ENCODE measurements at places on chromosomes 3 and 15.

- no peak overlapping the region for H3K27ac ChIP-seq
- no peaks in the 10 kb centered on the region for H3K27me3 ChIP-seq
- H3K4me3 ChIP-seq: no peak overlapping the region
- no peaks in the 10 kb centered on the region for H3K4me1 ChIP-seq
- DNase-seq: no peak
Measured at GRCh38 chr3:65955792-65956477, 82.8 kb downstream of the MAGI1 start.

GRCh38 chr3:100163787-100164186, 49.5 kb upstream of the FILIP1L start:
- H3K4me1 ChIP-seq: no peaks in the 10 kb centered on the region
- no peak overlapping the region for H3K4me3 ChIP-seq
- H3K27me3 ChIP-seq: no peaks in the 10 kb centered on the region
- no peak for DNase-seq
- H3K27ac ChIP-seq: no peak overlapping the region
- 0 out of 2 replicates have a peak, but pooled peaks cover 2% of the 10 kb centered on the region for H3K36me3 ChIP-seq

GRCh38 chr15:34085746-34086145, 15.9 kb downstream of the EMC7 start:
- H3K36me3 ChIP-seq: peaks cover 30% of the 10 kb centered on the region
- no peak overlapping the region for H3K27ac ChIP-seq
- no peaks in the 10 kb centered on the region for H3K4me1 ChIP-seq
- DNase-seq: no peak
- H3K4me3 ChIP-seq: no peak overlapping the region
- no peaks in the 10 kb centered on the region for H3K27me3 ChIP-seq

- no peak overlapping the region for H3K27ac ChIP-seq
- no peak overlapping the region for H3K4me3 ChIP-seq
- peaks cover 51% of the 10 kb centered on the region for H3K36me3 ChIP-seq
- DNase-seq: no peak
- no peaks in the 10 kb centered on the region for H3K4me1 ChIP-seq
Measured at GRCh38 chr3:126995926-126996512, 13.1 kb downstream of the PLXNA1 start.

- 0 out of 2 replicates have a peak, but pooled peaks cover 9% of the 10 kb centered on the region for H3K36me3 ChIP-seq
- no peak for DNase-seq
- H3K27me3 ChIP-seq: no peaks in the 10 kb centered on the region
- no peaks in the 10 kb centered on the region for H3K4me1 ChIP-seq
- H3K27ac ChIP-seq: no peak overlapping the region
Measured at GRCh38 chr3:128275316-128276145, 122.2 kb downstream of the EEFSEC start.

DNA sequence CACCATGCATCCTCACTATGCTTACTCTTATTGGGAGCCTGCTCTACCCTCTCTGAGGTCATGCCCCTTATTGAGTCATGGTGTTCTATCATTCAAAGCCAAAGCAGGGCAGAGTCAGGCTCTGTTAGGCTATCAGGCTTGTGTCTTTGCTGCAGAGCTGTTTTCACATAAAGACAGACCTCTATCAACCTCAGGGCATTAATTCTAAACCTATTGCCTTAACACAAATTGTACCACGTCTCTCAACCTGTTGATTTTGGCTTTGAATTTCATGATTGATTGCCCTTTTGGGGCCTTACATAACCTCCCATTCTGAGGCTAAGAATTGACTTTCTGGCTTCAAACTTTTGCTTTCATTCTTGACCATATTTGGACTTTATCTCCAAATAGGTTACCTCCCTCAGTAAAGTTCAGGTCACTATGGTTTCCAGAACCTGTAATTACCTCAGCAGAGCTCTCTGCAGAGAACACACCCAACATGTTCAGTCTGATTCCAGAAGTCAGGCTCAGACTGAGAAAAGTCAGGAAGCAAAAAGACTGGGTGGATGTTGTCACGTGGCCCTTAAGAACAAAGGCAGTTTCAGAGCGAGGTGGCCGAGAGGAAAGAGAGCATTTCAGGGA, 221.4 kb upstream of the NANOGP8 start:
- H3K4me1 ChIP-seq: no peaks in the 10 kb centered on the region
- H3K4me3 ChIP-seq: no peak overlapping the region
- no peak for DNase-seq

DNA sequence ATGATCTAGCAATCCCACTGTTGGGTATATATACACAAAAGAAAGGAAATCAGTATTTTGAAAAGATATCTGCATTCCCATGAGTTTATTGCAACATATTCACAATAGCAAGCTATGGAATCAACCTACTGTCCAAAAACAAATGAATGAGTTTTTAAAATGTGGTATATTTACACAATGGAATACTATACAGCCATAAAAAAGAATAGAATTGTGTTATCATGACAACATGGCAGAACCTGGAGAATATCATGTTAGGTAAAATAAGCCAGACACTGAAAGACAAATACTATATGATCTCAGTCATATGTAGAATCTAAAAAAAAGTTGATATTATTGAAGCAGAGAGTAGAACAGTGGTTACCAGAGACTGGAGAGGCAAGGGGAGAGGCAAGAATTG, 732.6 kb downstream of the MCTP2 start:
- no peak overlapping the region for H3K4me3 ChIP-seq
- DNase-seq: no peak
- no peaks in the 10 kb centered on the region for H3K27me3 ChIP-seq
- H3K4me1 ChIP-seq: no peaks in the 10 kb centered on the region

GRCh38 chr15:89072277-89072869, 15.9 kb upstream of the ABHD2 start:
- no peaks in the 10 kb centered on the region for H3K27me3 ChIP-seq
- H3K4me3 ChIP-seq: no peak overlapping the region
- DNase-seq: no peak
- no peaks in the 10 kb centered on the region for H3K36me3 ChIP-seq
- no peaks in the 10 kb centered on the region for H3K4me1 ChIP-seq

- no peak for DNase-seq
- H3K36me3 ChIP-seq: peaks cover 82% of the 10 kb centered on the region
- no peak overlapping the region for H3K4me3 ChIP-seq
- no peaks in the 10 kb centered on the region for H3K4me1 ChIP-seq
- H3K27me3 ChIP-seq: no peaks in the 10 kb centered on the region
- H3K27ac ChIP-seq: no peak overlapping the region
Measured at GRCh38 chr3:138234401-138235179, 47.5 kb downstream of the ARMC8 start.

DNA sequence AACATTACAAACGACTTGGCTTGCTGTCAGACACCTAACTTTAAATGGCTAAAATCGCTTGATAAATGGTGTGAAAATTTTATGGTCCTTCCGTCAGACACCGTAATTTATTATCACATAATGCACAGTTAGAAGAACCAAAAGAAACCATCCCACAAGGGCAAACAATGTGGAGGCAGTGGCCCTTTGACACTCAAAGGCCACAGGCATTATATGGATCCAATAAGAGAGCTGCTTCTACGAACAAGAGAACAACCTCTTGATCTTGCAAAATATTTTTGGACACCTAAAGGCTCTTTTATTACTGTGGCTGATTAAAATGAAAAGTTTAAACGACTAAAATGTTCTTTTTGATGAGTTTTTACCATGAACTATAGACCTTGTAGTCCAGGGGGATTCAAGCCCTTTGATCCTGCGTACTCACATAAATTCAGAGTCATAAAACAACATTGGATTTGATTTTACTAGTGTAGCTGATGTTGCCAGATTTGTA, 202.8 kb downstream of the FMN1 start:
- H3K36me3 ChIP-seq: no peaks in the 10 kb centered on the region
- no peak overlapping the region for H3K4me3 ChIP-seq
- H3K27me3 ChIP-seq: no peaks in the 10 kb centered on the region
- DNase-seq: no peak
- no peak overlapping the region for H3K27ac ChIP-seq

DNA sequence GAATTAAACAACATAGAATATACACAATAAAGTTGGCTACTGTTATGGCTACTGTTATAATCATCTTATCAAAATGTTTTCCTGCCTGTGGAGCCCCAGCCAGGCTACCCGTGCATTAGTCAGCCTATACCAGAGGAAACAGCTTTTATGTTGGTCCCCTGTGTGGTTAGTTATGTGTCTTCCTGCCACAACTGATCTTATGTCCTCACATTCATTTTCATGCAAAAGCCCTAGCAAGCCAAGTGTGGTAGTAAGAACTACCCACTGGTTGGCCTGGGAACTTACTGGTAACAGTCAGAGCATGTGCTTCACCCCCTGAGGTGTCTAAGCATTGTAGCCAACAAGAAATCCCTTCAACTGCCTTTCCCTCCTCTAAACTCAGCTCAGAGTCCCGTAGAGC, 21.8 kb downstream of the MGLL start:
- no peak for DNase-seq
- no peak overlapping the region for H3K4me3 ChIP-seq
- no peak overlapping the region for H3K27ac ChIP-seq
- no peaks in the 10 kb centered on the region for H3K4me1 ChIP-seq
- no peaks in the 10 kb centered on the region for H3K27me3 ChIP-seq

DNA sequence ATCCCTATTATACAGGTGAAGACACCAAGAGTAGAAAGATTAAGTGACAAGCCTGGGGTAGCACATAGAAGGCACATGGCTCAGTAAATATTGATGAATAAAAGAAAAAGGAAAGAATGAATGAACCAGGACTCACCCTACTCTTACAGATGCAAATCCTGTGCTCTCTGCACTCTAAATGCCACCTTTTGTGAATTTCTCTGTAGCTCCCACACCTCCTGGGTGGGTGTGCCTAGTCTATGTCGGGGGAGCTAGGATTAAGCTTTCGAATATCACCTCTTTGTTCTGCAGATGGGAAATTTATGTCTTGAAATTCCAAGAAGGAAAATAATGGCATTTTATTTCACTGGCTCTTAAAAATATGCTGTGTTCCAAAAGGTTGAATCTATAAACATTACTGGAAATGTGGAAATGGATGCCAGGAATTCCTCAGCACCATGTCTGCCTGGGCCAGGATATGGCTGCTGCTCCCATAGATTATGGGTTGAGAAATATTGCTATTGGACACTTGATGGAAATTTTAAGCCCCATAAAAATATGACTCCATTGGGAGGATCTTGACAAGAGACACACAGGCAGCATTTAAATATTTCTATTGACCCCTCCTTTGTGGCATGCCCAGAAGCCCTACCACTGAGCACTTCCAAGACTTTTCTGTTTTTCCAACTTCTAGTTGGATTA, 43.3 kb downstream of the CCNB2 start:
- H3K4me3 ChIP-seq: no peak overlapping the region
- H3K27ac ChIP-seq: no peak overlapping the region
- H3K4me1 ChIP-seq: no peaks in the 10 kb centered on the region
- H3K36me3 ChIP-seq: peaks cover 5% of the 10 kb centered on the region
- H3K27me3 ChIP-seq: no peaks in the 10 kb centered on the region
- no peak for DNase-seq

- no peaks in the 10 kb centered on the region for H3K27me3 ChIP-seq
- no peaks in the 10 kb centered on the region for H3K4me1 ChIP-seq
- H3K36me3 ChIP-seq: peaks cover 4% of the 10 kb centered on the region
- no peak overlapping the region for H3K4me3 ChIP-seq
Measured at GRCh38 chr3:44913868-44914468, 39.6 kb downstream of the TGM4 start.

GRCh38 chr3:167978071-167978470, 117.7 kb downstream of the GOLIM4 start:
- H3K27ac ChIP-seq: no peak overlapping the region
- no peak overlapping the region for H3K4me3 ChIP-seq
- H3K27me3 ChIP-seq: no peaks in the 10 kb centered on the region
- no peak for DNase-seq

DNA sequence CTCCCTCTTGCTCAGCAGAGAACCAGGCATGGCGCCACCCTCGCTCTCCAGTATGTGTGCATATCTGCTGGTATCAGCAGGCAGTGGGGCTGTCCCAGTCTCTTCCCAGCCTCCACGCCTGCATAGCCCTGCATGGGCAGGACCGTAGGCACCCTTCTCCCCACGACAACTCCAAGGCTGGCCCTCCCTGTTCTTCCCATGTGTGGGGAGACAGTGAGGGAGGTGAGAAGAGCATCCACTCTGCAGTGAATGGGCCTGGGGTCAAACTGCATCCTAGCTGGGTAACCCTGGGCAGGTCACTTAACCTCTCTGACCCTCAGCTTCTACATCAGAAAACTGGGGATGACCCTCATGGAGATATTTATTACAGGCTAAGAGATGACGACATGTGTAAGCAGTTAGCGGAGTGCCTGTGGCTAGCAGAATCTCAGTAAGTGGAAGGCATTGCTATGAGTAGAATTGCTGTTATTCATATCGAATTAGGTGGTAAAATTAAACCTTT, 13.3 kb upstream of the SSUH2 start:
- H3K4me1 ChIP-seq: no peaks in the 10 kb centered on the region
- H3K36me3 ChIP-seq: no peaks in the 10 kb centered on the region
- DNase-seq: no peak
- H3K4me3 ChIP-seq: no peak overlapping the region

GRCh38 chr15:69766156-69766555, 313.5 kb downstream of the RPLP1 start:
- peaks cover 2% of the 10 kb centered on the region for H3K4me1 ChIP-seq
- no peak overlapping the region for H3K4me3 ChIP-seq
- no peak overlapping the region for H3K27ac ChIP-seq
- no peaks in the 10 kb centered on the region for H3K36me3 ChIP-seq
- DNase-seq: no peak
- H3K27me3 ChIP-seq: peaks cover 4% of the 10 kb centered on the region

DNA sequence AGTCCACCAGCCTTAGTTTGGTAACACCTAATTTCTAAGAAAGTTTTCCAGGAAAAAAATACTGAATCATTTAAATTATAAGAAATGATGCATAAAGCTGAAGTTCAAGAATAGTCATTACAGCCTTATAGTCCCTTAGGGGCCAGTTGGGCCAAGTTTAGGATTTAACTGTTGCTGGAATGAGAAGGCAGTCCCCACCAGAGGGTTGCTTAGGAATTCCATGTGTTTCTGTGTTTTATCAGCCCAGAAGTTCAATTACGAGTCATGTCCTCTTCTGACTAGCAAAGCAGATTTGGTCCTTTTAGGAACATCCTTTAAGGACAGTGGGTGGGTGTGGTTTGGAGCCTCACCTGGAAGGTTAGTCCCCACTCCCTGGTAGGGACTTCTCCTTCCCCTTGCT, 57.0 kb upstream of the NR2E3 start:
- no peak for DNase-seq
- H3K36me3 ChIP-seq: no peaks in the 10 kb centered on the region
- H3K27me3 ChIP-seq: peaks cover 2% of the 10 kb centered on the region
- H3K4me3 ChIP-seq: no peak overlapping the region

DNA sequence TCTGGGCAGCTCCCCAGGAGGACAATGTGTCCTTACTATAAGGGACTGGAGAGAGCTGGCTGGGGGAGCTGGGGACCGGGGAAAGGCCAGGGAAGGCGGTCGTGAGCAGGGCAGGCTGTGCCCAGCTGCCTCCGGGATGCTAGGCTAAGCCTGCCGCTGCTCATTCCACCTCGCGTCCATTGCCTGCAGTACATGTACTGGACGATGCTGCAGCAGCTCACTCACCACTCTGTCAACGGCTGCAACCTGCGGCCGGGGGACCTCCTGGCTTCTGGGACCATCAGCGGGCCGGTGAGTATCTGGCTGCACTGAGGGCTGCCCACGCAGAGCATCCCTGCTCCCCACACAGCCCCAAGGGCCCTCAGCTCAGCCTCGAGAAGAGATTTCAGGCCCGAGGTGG, 27.1 kb downstream of the FAH start:
- H3K4me1 ChIP-seq: no peaks in the 10 kb centered on the region
- no peak overlapping the region for H3K27ac ChIP-seq
- no peak for DNase-seq
- H3K4me3 ChIP-seq: no peak overlapping the region
- H3K36me3 ChIP-seq: no peaks in the 10 kb centered on the region

Measured in DND-41 (cell line).